ENCODE measurements at places on chromosomes 2 and 18.

DNA sequence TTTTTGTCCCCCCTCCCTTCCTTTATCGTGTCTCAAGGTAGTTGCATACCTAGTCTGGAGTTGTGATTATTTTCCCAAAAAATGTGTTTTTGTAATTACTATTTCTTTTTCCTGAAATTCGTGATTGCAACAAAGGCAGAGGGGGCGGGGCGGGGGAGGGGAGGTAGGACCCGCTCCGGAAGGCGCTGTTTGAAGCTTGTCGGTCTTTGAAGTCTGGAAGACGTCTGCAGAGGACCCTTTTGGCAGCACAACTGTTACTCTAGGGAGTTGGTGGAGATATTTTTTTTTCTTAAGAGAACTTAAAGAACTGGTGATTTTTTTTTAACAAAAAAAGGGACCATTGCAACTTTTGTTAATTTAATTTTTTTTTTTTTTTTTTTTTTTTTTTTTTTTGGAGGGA, 2.1 kb downstream of the SOX11 start:
- DNase-seq: no peak

GRCh38 chr2:121294881-121295840, 10.2 kb upstream of the TFCP2L1 start:
- no peak for DNase-seq

- DNase-seq: no peak
Measured at GRCh38 chr2:99338029-99338585, 918 bp downstream of the EIF5B start.

- no peak for DNase-seq
Measured at GRCh38 chr2:179936141-179936540, 71.0 kb downstream of the CWC22 start.

- no peak for DNase-seq
Measured at GRCh38 chr2:130759906-130760753, 4.8 kb downstream of the AMER3 start.

DNA sequence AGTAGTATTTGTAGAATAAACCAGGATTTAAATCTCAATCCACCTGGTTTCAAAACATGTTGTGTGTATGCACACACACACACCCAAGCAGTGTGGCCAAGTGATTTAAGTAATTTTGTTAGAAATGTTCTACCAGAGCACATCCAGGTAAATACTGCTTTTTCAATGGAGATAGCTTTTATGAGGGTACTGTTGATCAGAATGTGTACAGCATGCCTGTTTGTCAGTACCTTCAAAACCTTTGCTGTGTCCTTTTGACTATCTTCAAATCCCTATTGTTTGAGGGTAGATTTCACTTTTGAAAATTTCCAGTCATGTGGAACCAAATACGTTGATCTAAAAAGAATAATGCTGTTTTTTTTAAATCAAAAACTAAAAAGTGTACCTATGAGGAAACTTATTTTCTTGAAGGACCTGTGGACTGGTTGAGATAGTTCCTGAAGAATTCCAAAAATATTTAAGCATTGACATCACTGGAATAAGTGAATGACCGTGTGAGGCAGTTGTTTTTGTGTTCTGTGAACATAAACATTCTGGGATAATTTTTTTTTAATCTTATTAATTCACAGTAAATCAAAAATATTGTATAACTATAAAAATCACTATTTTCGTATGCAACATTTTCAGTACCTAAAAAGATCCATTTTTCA, 70.9 kb downstream of the PTRHD1 start:
- DNase-seq: no peak

- no peak for DNase-seq
Measured at GRCh38 chr18:22391407-22392345, 26.0 kb downstream of the CTAGE1 start.

DNA sequence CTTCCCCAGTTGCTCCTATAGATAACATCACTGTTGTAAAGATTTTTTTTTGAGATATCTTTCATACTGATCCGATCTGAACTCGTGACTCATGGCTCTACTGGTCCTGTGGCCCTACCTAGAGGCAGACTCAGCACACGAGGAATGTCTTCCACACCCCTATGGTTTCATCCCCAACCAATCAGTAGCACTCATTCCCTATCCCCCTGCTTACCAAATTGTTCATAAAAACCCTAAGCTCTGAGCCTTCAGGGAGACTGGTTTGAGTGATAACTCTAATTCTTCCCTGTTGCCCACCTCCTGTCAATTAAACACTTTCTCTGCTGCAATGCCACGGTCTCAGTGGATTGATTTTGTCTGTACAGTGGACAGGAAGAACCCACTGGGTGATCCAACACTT, 4.2 kb upstream of the SAP130 start:
- DNase-seq: no peak

DNA sequence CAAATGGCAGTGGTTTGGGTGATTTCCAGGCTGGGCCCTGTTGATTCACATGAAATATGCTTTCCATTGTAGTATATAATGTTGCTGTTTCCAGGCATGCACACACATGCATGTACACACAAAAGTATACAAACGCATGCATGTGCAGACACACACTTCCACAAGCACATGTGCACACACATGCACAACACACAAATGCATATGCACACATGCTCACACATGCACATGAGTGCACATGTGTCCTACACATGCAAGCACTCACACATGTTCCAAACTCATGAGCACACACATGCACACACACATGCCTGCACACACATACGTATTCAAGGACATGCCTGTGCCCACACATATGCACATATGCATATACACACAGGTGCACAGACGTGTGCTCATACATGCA, 30.6 kb downstream of the SNTG2 start:
- DNase-seq: no peak

GRCh38 chr2:119267604-119268003, 44.0 kb downstream of the STEAP3 start:
- DNase-seq: no peak

DNA sequence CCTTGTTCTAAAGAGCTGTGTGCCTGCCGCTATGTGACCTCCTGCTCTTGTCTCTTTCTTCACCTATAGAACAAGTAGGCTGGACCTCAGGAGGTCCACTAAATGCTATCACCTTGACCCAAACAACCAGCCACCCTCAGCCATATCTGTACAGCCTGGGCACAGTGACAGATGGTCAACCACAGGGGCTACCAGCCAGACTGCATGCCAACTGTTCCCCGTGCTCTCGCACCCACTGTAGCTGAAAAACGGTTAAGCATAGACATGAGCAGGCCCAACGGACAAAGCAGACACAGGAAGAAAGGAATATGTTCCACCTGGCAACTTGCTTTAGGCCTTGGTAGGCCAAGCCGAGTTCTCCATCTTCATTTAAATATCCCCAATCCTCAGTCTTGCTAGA, 43.2 kb upstream of the ACAA2 start:
- DNase-seq: no peak

GRCh38 chr2:230472621-230473018, 56.6 kb downstream of the SP100 start:
- peak; percentile 76 for DNase-seq

Measured in T-helper 2 cell treated with Interferon-gamma antibody and Interleukin-4, amounts not matched to agents 5 μg/mL and 100 μg/mL, for 36 hours (primary cell).